ENCODE measurements at places on chromosomes 6 and 20.

GRCh38 chr6:34272013-34272926 lies 23.5 kb upstream of the SMIM29 start:
- DNase-seq: peak; percentile 67

- DNase-seq: no peak
Observed at GRCh38 chr20:62621251-62622110, 20.8 kb upstream of the SLCO4A1 start.

- no peak for DNase-seq
Observed at GRCh38 chr20:62802026-62802712, 2.5 kb upstream of the OGFR start.

DNA sequence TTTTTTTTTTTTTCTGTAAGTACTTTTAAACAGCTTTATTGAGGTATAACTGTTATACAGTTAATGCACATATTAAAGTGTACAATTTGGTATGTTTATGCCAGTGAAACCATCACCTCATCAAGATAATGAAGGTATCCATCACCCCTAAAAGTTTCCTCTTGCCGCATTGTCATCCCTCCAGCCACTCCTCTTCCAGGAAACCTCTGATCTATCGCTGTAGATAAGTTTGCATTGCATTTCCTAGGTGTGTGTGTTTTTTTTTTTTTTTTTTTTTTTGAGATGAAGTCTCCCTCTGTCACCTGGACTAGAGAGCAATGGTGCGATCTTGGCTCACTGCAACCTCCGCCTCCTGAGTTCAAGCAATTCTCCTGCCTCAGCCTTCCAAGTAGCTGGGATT lies 3.1 kb downstream of the SLX4IP start:
- no peak for DNase-seq

DNA sequence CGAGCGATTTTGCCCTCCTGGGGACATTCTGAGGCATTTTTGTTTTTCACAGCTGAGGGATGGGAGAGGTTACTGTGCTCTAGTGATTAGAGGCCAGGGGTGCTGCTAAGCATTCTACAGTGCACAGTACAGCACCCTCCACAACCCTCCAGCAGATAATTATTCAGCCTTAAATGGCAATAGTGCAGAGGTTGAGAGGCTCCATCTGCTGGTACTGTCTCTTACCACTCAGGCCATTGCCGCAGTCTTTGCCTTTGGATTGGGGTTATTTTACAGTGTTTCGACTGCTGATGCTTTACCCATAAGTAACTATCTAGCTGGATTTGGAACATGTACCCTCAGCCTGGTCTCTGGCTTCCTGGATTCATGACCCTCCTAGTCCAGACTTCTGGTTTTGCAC lies 705.3 kb downstream of the KIF16B start:
- no peak for DNase-seq

GRCh38 chr6:16769131-16769985 lies 8.1 kb upstream of the ATXN1 start:
- peak; percentile 95 for DNase-seq

DNA sequence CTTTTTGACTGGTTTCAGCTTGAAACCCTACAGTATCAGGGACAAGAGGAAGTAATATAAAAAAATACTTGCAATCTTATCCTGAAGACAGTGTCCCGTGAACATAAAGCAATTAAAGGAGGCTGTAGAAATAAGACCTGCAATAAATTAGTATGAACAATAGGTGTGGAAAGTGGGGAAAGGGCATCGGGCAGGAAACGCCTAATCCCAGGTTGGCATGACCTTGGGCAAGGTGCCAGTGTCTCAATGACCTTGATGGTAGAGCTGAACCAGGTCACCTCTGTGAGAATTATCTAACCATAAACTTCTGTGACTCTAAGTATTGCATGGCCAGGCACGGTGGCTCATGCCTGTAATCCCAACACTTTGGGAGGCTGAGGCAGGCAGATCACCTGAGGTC lies 115.2 kb downstream of the LY86 start:
- no peak for DNase-seq

DNA sequence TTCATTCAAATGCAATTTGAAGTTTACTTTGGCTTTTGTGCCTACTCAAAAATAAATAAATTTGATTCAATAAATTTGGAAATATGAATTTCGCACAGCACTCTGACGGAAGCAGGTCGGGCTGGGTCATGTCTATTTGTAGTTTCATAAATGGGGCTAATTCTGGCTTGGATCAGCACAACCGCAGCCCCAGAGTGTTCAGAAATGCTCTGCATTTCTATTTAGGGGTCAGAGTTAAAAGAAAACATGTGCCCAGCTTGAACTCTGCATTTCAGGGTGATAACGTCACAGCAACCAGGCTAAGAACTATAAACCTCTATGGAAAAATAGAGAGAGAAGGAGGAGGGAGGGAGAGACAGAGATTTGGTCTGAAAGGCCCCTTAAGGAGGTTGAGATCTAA lies 480.9 kb upstream of the NOX3 start:
- DNase-seq: no peak

DNA sequence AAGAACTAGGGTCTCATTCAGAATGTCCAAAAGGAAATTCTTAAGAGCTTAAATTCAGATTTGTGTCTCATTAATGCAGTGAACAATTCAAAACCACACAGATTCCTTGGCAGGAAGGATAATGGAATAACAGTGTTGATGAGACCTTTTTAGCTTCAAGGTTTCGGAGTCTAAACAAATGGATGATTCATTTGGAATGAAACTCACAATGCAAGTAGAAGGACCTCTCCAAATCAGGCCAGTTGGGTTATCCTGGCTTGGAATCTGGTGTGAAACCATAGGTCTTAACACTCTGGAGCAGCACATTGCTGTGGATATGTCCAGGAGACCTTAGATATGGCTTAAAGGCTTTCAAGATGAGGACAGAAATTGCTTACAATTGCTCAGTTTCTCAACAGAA lies 44.9 kb downstream of the KCTD20 start:
- no peak for DNase-seq

DNA sequence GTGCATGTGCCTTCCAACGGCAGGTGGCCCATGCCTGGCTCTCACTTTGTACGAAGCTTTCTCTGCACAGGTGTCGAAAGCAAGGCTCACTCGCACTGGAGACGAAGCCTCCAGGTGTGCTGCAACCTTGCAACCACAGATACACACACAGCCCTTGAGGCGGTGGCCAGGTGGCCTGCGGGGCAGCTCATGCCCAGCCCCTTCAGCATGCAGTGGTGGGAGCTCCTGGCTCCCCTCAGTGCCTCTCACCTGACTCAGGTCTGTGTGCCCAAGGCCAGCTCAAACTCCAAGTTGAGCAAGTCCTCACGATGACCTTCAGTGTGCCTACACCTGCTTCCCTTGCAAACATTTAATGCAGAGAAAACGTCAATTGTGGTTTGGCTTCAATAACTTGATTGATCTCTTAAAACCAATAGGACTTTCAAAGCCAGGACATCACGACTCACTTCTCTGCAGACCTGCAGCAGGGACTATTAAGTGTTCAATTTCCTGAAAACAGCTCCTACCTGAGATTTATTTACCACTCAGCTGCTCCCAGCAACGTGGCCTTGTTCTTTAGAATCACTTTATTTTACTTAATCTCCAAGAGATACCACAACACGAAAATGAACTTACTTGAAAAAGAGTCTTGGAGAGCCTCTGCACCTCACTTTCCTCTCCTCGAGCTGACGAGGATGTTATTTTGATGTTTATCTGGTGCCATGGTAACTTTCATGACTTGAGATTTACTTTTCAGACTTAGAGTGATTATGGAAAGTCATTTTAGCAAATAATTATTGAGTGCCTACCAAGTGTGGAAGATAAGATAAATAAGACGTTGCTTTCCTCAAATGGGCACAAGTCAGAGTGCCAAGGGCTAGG lies 86.3 kb downstream of the SLC22A23 start:
- no peak for DNase-seq

DNA sequence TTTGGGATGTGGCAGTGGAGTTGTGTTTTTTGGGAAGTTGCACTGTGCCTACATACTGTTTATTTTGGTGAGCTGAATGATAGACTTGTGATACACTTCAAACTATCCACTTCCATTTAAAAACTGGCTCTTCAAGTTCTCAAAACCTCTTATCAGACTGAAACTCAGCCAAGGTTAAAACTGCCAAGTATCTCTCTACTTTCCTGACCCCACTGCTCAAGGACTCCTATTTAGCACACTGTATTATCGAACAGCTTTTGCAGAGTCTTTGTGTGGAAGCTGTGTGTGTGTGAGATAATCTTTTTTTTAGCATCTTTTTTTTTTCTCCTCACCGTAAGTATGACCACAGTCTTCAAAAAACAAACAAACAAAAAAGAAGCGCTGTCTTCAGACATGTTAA lies 21.1 kb downstream of the STX11 start:
- DNase-seq: no peak

DNA sequence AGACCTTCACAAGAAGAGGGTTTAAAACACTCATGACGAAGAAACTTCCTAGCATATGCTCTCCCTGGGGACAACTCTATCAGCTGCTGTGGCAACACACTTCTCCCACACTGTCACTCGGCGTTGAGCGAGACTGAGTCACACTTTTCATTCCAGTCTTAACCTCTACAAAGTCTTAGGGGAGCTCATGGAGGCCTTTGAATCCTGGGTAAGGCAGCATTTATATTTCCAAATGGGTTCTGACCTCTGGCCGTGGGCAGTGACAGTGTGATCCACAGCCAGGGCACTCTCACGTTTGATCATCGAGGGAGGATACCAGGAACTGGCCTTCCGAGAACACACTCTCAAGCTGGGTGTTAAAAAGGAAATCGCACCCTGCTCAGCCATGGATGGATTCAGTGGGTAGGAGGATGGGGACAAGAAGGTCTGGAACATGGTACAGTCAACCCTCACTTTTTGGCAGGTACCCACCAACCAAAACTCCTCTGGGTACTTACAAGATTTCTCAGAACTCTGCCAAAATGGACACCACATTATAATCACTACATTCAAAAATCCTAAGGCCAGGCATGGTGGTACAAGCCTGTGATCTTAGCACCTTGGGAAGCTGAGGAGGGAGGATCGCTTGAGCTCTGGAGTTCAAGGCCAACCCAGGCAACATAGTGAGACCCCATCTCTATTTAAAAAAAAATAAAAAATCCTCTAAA lies 19.6 kb downstream of the RRBP1 start:
- DNase-seq: peak; percentile 93

DNA sequence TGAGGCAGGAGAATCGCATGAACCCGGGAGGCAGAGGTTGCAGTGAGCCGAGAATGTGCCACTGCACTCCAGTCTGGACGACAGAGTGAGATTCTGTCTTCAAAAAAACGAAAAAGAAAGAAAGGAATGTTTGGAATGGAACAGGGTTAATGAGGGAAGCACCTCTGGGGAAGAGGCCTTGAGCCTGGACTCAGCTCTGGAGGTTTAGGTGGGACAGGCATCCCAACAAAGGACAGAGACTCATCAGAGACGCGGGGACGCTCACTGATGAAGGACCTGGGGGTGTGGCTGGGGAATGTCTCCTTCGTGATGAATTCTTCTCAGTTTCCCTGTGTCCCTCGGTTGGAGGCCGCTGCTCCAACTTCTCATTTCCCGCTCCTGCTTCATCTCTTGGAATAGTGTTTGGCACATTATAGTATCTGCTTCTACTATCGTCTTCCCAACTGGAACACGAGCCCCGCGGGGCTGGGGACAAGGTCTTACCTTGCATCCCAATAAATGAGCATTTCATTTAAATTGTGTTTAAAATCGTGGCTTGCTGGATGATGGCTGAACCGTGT lies 27.6 kb downstream of the KIF25 start:
- no peak for DNase-seq

DNA sequence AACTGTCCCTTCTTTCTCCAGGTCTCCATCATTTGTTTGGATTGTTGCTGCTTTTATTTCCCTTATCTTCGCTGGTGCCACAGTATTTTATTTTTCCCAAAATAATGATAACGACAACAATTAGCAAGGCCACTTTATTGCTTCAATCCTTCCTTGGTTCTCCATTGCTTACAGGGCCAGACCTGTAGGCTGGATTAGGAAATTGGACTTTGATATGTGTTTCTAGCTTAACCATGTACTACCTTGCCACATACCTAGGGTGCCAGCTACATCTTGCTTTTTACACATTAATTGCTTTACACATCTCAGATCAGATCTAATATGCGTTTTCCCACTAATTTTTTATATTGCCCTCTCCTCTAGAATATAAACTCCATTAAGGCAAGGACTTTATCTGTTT lies 195.4 kb downstream of the HIVEP2 start:
- DNase-seq: no peak

DNA sequence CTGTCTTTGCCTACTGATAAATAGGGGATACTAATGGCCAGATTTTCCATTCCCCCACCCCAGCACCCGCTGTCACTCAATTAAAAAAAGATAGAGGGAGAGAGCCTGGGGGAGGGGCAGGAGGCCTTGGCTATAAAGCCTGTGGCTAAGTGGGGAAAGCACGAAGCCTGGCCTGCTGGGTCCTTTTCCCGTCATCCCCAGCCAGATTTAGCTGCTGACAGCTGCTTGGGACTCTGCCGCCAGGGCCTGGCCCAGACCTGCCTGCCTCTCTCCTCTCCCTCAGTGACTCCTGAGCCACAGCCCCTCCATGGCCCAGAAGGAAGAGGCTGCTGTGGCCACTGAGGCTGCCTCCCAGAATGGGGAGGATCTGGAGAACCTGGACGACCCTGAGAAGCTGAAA lies at the start of gene APOBEC2:
Gene APOBEC2, plus strand, starts transcription at position 162 of the 400 bp plus-strand sequence. Its CDS starts 146 bp downstream, at position 308.
- DNase-seq: no peak

DNA sequence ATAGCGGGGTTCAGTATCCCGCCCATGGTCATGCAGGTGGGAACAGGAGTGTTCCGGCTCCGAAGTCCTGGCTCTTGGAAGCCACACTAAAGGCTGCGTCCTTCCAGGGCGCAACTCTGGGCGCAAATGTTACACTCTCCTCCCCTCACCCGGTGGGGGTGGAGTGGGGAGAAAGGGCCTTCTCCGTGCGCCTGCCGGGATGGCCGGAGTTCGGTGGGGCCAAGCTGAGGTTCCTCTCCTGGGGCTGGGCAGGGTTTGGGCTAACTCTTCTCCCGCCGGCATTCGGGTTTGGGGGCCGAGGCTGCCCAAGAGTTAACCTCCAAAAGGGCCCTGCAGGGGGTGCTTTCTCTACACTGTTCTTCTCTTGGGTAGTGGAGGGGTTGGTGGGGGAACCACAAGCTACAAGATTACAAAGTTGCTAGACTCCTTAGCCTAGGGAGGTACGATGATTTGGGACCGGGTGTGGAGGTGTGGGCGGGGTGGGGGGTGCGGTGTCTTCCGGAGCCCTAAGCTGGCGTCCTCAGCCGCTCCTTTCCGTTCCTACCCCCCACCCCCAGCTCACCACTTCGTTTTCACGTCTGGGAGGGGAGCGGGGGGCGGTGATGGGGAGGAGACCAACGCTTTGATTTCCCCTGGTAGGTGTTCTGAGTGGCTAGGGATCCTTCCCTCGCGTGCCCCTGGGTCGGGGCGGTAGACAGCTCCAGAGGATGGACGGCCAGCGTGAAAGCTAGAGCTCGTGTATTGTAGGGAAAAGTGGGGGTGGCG lies 12.3 kb downstream of the NRN1 start:
- DNase-seq: peak; percentile 35

DNA sequence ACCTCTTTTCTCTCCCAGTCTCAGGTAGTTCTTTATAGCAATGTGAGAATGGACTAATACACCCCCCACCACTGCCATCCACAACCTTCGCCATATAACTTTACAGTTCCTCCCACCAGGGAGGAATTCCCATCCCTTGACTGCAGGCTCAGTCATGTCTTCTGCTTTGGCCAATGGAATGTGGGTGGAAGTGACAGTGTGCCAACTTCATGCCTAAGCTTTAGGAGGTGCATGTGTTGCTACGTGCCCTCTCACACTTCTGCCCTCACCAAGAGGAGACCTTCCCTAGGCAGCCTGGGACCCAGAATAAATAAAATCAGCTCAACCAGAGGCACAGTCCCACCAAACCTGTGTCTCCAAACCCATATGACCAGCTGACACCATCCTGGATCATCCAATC lies 33.0 kb upstream of the LRRN4 start:
- DNase-seq: no peak

Measured in NB4 (cell line).